ENCODE measurements at places on chromosomes 3 and 15.

DNA sequence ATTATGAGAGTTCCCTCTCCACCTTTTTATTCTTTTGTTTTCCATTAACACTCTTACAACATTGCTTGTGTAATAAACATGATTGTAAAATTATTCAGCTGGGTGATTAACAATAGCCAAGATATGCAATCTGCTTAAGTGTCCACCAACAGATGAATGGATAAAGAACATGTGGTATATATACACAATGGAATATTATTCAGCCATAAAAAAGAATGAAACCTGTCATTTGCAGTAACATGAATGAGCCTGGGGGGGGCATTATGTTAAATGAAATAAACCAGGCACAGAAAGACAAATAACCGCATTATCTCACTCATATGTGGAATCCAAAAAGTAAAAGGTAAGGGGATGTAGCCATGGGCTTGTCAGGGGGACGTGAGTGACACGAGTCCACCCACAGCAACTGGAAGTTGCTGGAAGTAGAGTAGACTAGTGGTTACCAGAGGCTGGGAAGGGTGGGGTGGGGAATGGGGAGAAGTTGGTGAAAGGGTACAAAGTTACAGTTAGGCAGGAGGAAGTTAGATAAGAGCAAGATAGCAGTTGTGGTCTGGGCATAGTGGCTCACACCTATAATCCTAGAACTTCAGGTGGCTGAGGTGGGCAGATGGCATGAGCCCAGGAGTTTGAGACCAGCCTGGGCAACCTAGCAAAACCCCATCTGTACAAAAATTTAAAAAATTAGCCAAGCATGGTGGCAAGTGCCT is 28.7 kb upstream of the CD47 start:
- no peak for DNase-seq

GRCh38 chr3:170689893-170690660 is 104.2 kb upstream of the SLC7A14 start:
- DNase-seq = peak; percentile 36

DNA sequence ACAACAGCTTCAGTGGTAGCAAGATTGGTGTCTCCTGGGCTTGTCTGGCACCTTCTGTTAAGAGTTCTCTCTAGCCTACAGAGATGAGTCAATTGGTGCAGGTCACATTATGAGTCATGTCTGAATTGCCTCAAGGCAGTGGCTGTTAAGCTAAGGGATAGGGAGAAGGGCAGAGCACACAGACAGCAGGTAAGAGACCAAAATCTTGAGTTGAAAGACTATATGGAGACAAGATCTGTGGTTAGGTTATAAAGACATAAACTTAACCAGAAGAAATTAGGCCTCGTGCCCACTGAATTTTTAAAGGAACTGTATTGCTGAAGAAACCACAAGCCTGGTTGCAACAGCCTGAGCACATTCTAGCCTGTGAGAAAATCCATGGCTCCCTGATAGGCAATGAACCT is 19.2 kb upstream of the KPNA1 start:
- peak; percentile 52 for DNase-seq

DNA sequence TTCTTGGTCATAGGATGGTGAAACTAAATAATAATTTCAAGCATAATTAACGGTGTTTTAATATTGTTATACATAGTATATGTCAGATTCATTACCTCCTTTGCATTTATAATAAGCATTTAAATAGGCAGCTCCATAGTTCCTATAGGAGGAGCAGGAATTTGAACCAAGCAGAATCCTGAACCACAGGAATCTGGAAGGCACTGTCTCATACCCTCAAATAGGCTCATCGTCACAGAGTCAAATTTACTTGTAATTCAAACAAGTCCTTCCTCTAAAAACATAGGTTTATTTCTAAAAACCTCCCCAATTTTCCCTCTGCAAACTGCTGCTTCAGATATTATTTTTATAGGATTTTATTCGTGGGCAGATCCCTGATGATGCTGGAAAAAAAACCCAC is 376.3 kb upstream of the ARHGEF26 start:
- DNase-seq = no peak

DNA sequence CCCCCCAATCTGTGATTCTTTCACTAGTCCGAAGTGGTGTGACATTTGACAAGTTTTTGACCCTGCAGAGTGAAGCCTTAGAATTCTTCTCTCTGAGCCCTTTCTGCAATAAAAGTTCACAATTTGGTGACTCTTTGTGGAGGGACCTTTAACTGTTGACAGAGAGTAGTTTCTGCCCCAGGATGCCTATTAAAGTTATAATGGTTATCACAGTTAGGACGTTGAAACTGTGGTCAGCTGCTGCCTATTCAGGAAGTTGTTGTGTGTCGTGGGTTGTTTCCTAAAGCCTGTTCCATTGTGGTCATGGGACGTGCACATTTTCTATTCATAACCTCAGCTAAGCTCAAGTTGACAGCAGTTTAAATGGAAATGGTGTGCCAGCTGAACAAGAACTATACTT is 274.5 kb downstream of the NEK10 start:
- no peak for DNase-seq

- no peak for DNase-seq
Measured at GRCh38 chr15:33699691-33700447, 268.4 kb upstream of the CHRM5 start.

GRCh38 chr3:19543212-19543841 is 390.7 kb downstream of the EFHB start:
- DNase-seq = no peak

DNA sequence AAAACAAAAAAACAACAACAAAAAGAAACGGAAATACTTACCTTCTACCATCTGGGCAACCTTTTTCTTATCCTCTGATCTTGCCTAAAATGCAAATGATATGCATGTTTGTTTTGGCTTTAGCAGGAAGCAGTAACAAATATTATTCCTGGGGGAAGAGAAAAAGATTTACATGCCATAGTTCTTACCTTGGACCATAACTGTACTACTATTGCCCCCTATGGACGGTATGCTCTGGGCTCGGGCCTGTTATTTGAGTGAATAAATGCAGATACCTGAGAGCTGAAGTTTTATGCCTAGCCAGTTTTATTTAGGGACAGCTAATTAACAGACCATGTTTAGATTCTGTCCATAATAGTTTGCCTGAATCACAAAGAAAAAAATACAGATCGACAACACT is 12.6 kb upstream of the STARD5 start:
- DNase-seq = peak; percentile 14

DNA sequence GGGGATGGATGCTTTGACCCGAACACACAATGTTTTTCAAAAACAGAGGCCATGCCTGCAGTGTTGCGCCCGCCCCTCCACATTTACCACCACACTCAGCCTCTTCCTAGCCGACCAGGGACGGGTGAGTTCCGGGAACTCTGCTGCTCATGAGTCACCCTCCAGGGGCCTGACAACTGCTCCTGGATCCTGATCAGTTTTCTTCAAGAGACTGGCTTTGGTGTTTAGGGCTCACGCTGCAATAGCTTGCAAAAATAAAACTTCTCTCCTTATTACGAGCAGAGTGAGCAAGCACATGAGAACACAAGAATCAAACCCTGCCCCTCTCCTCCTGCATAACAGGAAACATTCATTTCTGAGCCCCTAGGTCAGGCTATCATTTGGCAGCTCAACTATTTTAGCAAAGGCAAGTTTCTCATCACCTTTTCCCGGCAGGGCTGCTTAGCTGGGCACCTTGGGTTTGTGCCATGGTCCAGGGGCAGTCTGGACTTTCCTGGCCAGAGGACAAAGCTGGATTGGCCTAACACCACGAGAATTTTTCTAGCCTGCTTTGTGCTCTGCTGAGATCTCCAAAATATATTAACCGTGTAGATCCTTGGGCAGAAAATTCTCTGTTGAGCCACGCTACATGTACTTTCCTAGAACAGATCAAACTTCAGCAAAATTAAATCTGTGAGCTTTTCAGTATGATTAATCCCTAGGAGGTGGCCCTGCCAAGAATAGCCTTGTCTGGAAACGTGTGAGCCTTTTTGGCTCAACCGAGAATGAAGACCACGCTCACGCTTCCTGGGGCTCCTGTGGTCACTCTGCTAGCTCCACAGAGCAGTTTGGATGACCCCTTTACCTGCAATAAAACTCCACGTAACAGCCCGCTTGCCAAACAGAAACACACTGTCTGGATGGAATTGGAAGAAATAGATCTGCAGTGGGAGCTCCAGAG is 52.7 kb upstream of the SPATA12 start:
- DNase-seq = peak; percentile 29

GRCh38 chr15:66761726-66762595 is 59.9 kb downstream of the SMAD6 start:
- DNase-seq = no peak

DNA sequence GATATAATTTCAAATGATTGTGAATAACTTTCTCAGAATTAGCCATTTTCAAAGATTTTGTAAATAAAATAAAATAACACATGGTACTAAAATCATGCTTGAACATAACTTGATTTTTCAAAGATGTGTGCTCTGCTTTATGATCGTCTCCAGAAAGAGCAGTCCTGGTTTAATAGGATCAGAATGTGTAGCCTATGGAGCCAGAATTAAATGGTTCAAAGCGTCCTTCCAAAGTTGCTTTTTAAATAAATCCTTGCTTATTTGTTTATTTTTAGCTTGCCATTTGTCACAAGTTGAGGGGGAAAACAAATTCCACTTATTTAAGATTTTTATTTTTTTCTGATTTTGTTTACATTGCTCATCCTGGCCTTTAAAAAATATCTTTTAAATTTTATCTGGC is 123.7 kb upstream of the SPRED1 start:
- DNase-seq = no peak

DNA sequence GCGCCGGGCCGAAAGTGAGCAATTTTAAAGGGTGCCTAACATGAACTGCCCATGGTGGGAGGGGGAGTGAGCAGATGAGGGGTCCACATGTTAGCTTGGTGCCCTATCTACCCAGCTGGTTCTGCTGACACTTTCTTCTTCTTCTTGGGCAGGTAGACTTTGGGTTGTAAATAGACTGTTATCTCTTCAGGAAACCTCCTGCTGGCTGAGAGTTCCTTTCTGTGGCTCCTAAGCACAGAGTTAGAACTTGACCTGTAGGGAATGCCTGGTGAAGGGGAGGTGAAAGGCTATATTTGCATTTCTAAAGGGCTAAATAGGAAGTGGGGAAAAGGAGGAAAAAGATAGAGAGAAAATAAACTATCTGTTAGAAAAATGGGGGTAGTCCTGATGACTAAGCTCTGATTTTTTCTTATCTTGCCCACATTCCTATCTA is 521.4 kb upstream of the TGFBR2 start:
- no peak for DNase-seq

DNA sequence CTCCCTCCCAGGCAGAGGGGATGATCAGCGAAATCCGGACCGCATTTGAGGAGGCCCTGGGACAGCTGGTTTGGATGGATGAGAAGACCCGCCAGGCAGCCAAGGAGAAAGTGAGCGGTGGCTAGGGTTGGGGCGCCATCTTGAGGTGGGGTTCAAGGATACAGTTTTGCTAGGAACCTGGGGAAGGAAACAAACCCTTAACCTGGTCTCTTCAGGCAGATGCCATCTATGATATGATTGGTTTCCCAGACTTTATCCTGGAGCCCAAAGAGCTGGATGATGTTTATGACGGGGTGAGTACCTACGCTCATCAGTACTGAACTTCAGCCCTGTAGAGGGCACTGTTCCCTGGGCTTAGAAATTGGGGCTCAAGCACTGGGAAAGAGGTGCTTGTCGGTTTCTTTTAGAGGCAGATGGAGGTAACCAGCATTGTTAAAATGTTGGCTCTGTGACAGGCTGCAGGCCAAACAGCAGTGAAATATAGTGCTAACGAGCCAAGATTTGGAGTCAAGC is 9.6 kb upstream of the PSMD2 start:
- DNase-seq = peak; percentile 68

- no peak for DNase-seq
Measured at GRCh38 chr3:157275832-157276231, 115.9 kb upstream of the CCNL1 start.

- no peak for DNase-seq
Measured at GRCh38 chr3:177824841-177825240, 627.6 kb upstream of the TBL1XR1 start.

GRCh38 chr3:77868725-77869124 is 828.8 kb downstream of the ROBO2 start:
- DNase-seq = no peak

GRCh38 chr15:87614704-87615103 is 641.8 kb downstream of the NTRK3 start:
- DNase-seq = no peak

GRCh38 chr3:106728315-106729098 is 648.7 kb upstream of the CCDC54 start:
- DNase-seq = no peak

DNA sequence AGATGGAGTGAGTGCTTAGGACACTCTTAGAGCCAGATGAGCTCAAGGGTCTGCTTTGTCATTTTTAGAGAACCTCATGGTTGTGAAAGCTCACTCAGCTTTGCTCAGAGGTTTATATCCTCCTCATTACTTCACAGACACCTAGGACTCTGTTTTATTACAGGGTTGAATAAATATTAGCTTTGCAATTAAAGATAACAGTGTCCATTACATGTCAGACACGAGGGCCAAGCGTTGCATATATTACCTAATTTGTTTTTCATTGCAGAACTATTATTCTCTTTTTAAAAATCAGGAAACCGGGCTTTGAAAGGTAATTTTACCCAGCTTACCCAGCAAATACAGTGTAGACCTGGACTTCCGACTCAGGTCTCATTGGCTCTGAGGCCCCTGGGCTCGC is 16.1 kb downstream of the MAP6D1 start:
- no peak for DNase-seq

- no peak for DNase-seq
Measured at GRCh38 chr3:148998715-148999423, 7.5 kb downstream of the GYG1 start.

DNA sequence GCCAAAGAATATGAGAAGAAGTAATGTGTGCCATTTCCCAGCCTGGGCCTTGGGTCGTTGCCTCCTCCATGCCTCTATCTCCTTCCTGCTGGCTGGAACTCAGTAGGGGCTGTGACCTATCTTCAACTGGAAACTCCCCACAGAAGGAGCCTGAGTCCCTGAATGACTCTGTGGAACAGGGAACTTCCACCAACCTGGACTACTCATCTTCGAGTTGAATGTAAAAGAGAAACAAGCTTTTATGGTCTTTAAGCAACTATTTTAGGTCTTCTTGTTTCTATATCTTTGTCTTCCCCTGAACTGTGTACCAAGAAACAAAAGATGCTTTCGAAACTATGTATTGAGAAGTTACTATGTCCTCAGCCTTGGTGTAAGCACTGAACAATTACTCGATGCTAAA is 355.3 kb upstream of the NR2F2 start:
- DNase-seq = no peak

- DNase-seq = no peak
Measured at GRCh38 chr3:148187296-148187695, 510.4 kb upstream of the AGTR1 start.

GRCh38 chr15:48722764-48723661 is 77.5 kb upstream of the FBN1 start:
- DNase-seq = no peak

GRCh38 chr3:189144645-189145044 is 27.1 kb upstream of the TPRG1 start:
- peak; percentile 4 for DNase-seq

DNA sequence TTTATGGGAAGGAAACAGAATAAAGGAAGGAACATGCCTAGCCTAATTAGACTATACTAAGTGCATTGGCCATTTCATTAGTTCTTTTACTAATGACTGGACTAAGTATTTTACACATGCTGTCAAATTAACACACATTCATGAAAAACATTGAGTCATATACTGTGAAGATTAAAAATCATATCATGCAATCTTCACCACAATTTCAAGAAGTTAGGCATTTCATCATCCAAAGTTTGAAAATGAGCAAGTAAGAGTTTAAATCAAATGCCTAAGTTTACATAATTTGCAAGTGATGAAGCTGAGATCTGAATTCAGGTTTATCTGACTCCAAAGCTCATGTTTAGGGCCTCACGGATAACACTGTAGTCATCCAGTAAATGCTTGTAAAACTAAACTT is 601.0 kb downstream of the PDCD6IP start:
- no peak for DNase-seq

- DNase-seq = no peak
Measured at GRCh38 chr3:184760337-184761074, 48.6 kb upstream of the MAGEF1 start.

Measured in stimulated activated CD4-positive, alpha-beta T cell treated with anti-CD3 and anti-CD28 coated beads, Interleukin-1b, Interleukin-23, amount 100 ng/mL, for 48 hours (primary cell).